ENCODE measurements at places on chromosomes 12 and 14.
A peak's percentile ranks its signal among the peaks of the same experiment; 100 is the strongest.

GRCh38 chr12:53616950-53617349 lies 9.2 kb downstream of the ATF7 start:
- peak; percentile 68 for DNase-seq

DNA sequence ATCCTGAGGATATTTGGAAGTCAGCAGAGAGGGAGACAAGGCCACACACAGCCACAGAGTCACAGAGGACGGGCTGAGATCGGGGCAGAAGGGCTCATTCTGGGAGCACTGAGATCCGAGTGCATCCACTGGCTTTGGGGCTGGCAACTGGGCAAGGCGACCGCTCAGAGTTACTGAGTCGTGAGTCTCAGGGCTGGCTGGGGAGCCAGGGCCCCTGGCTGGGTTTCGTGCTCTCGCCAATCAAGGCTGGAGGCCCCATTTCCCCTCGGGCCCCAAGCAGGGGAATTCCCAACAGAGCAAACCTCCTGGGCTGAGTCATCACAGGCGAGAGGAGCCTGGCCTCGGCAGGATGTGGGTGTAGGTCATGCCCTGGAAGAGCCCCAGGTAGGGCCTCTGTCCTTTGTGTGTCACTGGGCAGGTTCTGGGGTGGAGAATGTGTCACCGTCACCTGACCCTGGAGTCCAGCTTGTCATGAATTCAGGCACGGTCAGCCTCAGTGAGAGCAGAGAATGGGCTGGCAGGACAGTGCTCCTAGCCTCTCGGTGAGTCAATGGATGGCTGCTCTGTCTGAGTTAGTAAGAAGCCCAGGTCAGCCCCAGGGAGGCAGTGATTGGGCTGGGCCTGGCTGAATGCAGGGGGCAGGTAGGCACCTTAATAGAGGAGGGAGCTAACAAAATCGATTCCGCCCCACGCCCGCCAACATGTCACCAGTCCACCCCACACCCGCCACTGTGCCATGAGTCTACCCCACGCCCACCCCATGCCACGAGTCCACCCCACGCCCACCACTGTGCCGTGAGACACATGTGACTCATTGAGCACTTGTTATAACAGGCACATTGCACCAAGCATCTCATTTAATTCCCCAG lies 16.9 kb downstream of the ASB2 start:
- peak; percentile 93 for DNase-seq

- DNase-seq = peak; percentile 31
These were observed 1934.2 kb upstream of the SEL1L start for GRCh38 chr14:83467811-83468210.

DNA sequence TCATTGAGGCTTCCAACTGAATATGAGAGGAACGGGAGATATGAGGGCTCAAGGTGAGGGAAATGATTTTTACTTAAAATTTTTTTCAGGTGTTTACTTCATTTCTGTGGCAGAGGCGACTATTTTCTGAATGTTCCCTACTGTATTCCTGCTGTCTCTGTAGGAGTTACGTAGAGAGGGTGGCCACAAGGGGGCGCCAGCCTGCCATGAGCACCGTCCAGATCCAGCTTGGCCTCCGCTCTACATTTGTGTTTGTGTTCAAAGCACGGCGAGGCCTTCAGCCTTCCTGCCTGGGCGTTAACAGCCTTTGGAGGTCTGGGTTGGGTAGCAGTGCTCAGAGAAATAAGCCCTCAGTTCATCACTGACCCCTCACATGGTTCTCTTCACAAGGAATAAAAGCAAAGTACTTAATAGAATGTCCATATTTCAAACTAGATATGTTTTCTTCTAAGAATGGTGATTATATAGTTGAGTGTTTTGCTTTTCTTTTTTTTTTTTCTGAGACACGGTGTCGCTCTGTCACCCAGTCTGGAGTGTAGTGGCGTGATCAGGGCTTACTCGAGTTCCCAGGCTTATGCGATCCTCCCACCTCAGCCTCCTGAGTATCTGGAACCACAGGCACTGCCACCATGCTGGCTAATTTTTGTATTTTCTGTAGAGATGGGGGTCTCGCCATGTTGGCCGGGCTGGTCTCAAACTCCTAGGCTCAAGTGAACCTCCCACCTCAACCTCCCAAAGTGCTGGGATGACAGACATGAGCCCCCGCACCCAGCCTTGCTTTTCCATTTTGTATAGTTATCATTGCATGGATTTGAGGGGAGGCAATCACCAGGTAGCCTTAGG lies 22.3 kb downstream of the CKB start:
- peak; percentile 79 for DNase-seq

- DNase-seq = no peak
These were observed 7.6 kb upstream of the CDC42BPB start for GRCh38 chr14:103064978-103065377.

DNA sequence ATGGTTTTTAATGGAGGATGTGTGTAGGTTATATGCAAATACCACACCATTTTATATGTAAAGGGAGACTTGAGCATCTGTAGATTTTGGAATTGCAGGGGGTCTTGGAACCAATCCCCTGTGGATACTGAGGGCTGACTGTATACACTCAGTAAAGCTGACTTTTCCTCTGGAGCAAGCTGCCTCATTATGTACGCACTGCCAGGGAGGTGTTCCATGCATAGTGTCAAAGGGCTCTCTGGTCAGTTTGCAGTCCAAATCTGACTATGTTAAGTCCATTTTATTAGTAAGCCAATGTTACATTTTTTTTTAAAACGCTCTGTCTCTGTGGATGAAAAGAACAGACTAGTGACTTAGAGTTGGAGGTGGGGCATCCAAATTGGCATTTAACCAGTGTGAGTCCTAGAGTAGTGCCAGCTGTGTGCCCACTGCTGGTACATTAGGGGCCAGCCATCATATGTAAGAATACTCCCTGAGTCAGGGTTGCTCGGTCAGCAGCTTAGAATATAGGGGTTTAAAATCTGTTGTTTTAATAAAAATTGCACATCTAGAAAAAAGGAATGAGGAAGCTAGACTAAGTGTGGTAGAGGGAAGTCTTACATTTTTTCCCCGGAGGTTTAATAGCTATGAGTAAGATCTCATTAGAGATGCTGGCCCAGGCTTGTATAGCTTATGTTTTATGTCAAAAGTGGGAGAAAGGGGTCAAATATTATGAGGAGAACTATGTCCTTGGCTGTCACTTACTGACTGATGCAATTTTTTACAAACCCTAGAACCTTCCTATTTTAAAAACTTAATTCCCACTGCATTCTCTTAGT lies 87.0 kb downstream of the TESC start:
- DNase-seq = peak; percentile 45

DNA sequence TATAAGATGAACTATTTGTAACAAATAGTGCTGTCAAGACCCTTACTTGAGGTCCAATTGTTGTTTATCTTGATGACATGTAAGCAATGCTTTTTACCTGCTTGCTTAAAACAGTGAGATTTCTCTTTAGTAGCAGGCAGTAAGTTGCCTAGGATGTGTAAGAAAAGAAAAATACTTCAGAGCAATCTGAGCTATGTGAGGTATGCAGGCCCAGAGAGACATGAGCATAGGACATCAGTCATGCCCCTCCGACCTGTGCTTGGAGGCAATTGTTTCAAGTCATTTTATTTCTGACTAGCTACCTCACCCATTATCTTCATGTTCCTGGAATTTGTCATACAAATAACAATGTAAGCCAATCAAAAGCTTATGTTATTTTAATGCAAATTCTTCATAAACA lies 930.6 kb upstream of the FBXO33 start:
- no peak for DNase-seq

DNA sequence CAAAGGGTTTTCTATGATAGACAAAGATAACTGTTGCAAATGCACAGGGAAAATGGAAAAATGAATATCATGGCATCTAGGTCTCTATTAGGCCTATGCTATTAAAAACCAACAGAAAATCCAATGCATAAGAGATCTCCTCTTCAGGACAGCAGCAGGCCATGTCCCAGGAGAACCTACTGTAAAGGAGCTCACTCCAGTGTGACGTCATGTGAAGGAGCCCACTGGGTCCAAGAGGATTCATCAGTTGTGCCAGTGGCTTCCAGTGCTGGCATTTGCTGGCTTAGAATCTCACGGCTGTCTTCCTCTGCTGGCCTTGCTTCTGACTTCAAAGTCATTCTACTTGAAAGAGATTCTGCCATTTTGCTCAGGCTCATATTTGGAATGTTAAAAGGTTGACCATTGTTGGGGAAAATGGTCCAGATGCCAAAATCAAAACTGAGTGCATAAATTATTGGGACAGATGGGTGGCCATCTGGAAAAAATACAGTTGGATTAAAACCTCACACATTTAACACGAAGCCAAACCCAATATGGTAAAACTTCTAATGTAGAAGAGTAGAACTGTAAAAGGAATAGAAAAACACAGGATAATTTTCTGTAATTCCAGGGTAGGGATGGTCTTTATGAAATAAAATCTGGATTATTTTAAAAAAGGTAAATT lies 75.4 kb upstream of the ARID2 start:
- no peak for DNase-seq

GRCh38 chr12:38116968-38117367 lies 199.6 kb upstream of the ALG10B start:
- no peak for DNase-seq

DNA sequence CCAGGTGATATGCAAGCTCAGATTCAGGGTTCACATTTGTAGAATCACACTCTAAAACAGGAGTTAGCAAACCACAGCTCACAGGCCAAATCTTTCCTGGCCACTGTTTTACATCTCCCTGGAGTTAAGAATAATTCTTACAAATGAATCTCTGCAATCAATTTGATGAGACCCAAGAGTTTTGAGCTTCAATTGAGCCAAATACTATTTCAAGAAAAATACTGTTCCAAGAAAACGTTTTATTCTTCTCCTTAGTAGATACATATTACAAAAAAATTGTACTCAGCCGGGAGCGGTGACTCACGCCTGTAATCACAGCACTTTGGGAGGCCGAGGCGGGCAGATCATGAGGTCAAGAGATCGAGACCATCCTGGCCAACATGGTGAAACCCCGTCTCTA lies 2.5 kb downstream of the PTGDR start:
- DNase-seq = no peak

DNA sequence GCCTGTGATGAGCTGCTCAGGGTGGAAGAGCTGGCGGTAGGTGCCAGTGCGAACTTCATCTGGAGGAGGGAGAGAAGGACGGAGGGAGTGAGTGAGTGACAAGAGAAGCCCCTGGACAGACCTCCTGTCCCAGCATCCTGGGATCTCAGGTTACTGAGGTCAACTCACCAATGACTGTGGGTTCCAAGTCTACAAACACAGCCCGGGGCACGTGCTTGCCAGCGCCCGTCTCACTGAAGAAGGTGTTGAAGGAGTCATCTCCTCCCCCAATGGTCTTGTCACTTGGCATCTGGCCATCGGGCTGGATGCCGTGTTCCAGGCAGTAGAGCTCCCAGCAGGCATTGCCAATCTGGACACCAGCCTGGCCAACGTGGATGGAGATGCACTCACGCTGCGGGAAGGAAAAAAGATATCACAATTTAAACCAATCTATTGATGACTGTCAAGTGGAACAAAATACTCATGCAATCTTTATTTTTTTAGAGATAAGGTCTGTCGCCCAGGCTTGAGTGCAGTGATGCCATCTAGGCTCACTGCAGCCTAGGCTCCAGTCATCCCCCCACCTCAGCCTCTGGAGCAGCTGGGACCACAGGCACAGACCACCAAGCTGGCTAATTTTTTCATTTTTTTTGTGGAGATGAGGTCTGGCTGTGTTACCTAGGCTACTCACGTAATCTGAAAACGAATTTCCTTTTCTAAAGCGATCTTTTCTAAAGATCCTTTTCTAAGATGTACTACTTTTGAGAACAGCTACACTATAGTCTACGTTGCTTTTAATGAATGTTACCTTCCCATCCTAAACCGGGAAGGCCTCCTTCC lies 1.7 kb downstream of the TUBA1B start:
- DNase-seq = no peak

DNA sequence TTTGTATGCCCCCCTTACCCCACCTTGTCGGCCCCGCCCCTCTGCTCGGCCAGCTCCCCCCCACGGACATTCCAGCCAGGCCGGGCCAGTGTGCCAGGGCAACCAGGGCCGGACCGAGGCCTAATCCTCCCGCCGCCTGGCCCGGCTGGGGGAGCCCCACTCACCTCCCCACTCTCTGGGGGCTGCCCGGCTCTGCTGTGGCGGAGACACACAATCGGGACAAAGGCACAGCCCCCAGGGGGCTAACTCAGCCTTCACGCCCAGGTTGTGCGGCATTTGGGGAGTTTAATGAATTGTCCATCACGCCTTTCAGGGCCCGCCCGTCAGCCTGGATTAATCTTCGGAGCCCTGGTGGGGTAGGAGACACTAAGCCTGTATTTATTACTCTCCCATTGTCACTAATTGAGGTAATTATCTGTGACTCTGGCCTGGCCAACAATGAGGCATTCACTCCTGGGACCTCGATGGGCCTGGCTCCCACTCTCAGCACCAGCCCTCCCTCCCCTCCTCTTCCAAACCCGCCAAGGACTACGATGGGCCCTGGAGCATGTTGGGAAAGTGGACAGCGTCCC lies 8.7 kb downstream of the WNT1 start:
- DNase-seq = no peak

DNA sequence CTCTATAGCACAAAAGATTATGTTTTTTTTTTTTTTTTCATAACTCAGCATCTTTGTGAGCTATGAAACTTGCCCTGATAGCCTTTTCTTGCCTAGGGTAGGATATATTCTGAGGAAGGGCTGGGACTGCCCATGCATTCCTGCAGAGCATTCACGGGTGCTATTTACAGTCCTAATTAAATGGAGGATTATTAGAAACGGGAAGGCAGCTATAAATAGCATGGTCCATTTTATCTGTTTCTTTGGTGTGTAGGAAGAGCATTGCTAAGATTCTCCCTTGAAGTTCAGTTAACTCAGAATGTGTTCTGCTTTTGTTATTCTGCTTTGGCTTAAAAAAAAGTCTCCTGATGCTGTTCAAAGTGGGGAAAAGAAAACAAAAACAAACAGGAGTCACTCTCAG lies 630.9 kb downstream of the DIO2 start:
- DNase-seq = no peak

- DNase-seq = no peak
These were observed at the start of gene PLEKHD1 for GRCh38 chr14:69484444-69485314. Gene PLEKHD1, plus strand, starts transcription at chr14:69484728. Its CDS starts 238 bp downstream, at chr14:69484966.

DNA sequence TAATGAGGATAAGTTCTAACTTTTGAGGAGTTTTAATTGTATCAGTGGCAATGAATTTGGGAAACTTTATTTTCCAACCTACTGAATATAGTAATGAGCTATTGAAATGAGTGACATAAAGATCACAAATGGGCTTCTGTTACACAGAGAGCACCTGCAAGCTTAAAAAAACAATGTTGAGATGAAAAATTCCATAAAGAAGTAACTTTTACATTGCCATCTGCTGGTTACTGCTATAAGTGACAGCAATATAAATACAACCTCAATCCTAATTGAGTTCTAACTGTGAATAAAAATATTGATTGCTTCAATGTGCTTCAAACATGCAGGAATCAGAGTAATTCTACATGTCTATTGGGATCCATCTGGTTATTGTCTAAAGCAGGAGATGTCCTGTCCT lies 14.2 kb downstream of the WIF1 start:
- no peak for DNase-seq
